ENCODE measurements at places on chromosomes 7 and 10.

GRCh38 chr10:118692872-118693271 is 61.9 kb downstream of the CACUL1 start:
- no peak for DNase-seq

- DNase-seq: no peak
Observed at GRCh38 chr10:62430881-62431280, 56.7 kb downstream of the ZNF365 start.

DNA sequence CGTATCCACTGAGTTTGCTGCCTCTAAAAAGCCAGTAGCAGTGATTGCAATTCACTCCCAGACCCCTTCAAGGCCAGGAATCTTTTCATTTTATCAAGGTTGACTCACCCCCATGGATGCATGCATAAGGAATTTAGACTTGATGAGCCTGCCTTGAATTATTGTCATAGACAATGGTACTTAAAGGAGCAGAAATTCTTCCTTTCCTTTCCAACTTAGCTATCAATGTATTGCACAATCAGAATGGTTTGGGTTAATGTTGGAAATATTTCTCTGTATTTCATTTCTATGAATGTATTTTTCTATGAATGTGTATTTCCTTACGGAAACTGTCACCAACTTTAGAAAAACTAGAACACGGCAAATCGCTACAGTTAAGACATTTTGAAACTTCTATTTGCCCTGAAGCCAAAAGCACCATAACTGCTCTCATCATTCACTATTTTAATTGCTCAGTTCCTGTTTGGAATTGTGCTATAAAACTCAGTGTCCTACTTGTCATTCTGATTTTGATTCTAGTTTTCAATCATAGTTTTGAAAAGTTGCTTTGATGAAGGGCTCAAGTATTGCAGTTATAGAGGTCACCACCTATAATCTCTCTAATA is 355.7 kb upstream of the AKR1E2 start:
- DNase-seq: no peak

GRCh38 chr7:43034535-43035002 is 77.9 kb upstream of the HECW1 start:
- no peak for DNase-seq

DNA sequence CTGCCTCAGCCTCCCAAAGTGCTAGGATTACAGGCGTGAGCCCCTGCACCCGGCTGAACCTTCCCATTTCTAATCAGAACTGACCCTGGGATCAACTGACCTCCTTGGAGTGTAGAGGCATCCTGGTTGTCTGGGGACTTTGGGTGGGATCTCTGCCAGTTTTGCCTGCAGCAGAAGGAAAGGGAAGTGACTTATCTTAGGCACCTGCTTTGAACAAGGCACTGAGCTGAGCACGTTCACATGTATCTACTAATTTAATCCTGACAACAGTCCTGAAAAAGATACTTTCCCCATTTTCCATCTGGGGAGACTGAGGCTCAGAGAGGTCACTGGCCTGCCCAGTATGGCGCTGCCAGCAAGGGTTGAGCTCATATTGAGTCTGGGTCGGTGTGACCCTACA is 153.4 kb downstream of the CUX1 start:
- DNase-seq: no peak

- DNase-seq: no peak
Observed at GRCh38 chr7:138833596-138833995, 35.6 kb upstream of the ATP6V0A4 start.

DNA sequence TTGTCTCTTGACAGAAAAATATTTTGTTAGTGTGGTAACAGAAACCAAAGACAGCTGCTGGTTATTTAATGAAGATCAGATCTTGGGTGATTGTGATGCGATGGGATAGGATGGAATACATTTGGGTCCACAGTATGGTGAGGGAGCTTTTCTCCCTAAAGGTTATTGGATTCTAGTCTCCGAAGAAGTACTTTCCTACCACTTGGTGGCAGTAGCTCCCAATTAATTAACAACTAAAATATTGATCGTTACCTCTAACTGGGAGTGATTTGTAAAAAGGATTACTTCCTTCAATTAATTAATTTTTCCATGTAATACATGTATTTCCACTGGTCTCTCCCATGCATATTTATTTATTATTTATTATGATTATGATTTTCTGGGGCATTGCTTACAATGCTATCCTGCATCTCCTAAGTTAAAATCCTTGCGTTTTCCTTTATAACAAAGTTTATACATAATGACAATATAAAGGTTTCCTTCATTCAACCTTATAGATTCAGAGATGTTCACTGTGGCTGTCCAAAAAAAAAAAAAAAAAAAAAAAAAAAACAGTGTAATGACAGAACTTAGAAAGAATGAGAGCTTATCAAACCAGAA is 25.6 kb downstream of the TMEM196 start:
- DNase-seq: no peak

- no peak for DNase-seq
Observed at GRCh38 chr7:112006071-112006470, 200.1 kb downstream of the DOCK4 start.

DNA sequence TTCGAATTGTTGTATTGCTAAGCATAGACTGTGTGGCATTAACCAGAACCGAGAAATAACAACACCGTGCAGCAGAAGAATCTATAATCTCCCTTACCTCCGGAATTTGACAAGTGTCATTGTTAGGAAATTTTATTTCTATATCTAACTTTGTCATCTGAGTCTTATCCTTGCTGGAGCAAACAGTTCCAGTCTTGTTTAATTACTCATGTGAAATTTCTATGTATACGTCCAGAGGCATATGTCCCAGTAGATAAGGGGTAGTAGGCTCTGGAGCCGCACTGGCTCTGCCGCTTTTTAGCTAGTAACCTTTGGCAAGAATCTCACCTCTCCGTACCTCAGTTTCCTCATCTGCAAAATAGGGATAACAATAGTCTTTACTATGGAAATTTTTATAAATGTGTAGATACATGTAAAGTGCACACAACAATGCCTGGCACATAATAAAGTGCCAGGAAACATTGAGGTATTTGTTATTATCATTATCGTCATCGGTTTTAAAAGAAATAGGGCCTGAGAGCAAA is 228.6 kb downstream of the VTI1A start:
- no peak for DNase-seq

GRCh38 chr10:48241332-48241731 is 33.2 kb downstream of the FRMPD2 start:
- DNase-seq: no peak

DNA sequence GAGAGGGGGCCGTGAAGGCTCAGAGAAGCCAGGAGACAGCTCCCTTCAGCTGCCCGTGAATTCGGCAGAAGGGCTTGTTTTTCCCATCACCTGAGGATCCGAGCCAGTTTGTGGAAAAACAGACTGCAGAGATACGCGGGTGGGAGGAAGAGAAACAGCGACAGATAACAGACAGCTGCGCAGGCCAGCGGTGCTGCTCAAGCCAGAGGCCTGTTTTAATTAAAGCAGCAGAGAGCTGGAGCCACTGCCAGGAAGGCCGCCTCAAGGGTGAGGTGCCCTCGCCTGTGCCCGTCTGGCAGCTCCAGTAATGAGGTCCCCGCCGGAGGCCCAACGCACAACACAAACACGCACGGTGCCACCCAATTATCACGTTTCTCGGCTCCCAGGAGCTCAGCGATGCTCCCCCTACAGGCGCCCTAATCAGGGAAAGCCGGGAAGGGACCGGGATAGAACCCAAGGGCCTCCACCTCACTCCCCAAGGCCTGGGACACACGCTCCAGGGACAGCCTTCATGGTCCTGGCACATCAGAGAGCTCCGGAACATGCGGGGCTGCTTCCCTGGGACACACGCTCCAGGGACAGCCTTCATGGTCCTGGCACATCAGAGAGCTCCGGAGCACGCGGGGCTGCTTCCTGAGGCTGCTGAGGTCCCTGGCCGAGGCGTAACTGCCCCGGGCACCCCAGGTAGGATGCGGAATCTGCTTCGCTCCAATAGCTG is 60.6 kb upstream of the DNAAF5 start:
- no peak for DNase-seq

- DNase-seq: no peak
Observed at GRCh38 chr7:90512821-90513254, 43.4 kb downstream of the PTTG1IP2 start.

- DNase-seq: no peak
Observed at GRCh38 chr7:51313738-51314425, 2.7 kb downstream of the COBL start.

DNA sequence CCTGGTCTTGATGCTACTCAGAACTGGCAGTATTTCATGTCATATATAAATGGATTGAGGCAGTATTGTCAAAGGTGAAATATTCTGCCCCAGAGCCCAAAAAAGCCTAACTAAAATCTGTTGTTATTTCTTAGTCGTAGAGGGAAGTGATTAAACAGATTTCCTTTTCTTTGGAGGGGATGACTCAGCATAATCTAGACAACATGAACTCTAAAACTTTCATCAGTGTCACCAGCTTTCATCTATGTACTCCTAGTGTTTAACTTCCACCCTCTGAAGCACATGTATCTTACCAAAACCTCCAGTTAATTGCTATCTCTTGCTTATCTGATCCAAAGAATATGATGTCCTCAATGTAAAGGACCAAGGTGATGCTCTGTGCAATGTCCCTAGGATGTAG is 97.1 kb upstream of the ARID5B start:
- no peak for DNase-seq

DNA sequence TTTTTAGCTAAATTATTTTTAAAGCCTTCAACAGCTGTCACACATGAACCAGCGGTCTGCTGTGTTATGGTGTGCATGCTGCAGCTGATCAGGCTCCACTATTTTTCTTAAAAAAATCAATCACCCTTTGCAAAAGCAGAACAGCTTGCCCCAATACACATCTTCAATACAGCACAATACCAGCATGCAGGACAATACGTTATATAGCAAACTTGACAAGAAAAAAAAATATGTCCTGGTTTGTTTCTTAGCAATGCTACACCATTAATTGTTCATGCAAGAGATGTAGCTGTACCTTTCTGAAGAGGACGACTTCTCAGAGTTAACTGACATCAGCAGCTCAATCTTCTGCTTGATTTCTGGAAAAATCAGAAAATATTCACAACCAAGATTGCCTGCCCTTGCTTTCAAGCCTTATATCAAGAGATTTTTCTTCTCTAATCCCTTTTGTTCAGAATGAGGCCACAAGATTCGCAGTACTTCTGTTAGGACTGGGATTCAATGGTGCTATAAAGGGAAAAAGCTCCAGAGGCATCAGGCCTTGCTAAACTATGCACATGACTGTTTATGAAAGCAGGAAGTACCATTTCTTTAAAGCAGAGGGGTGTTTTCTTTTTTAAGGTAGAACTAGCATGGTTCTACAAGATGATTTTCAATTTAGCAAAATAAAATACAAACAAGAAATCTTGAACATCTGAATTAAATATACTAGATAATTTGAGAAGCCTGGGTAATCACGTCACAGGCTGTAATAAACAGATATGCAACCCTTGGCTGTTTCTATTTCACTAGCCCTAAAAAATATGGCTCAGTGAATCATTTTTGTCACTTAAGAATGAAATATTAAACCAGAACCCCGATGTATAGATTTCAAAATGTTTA is 120.0 kb downstream of the SRPK2 start:
- no peak for DNase-seq

DNA sequence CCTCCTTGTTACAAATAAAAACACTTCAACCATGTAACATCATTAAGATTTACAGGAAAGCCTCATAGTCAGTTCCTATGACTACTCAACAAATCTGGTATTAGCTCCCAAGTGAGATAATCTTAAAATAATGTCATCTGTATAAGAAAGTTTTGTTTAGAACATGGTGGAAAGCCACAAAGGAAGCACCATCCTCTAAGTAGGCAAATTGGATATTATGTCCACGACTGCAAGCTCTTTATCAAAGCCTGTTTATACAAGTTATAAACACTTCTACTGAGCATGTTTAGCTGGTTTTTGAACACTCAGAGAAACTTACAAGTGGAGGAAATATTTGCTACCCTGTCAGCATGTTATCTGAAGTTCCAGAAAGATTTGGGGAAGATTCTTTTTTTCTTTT is 349.8 kb downstream of the ARL4A start:
- no peak for DNase-seq

DNA sequence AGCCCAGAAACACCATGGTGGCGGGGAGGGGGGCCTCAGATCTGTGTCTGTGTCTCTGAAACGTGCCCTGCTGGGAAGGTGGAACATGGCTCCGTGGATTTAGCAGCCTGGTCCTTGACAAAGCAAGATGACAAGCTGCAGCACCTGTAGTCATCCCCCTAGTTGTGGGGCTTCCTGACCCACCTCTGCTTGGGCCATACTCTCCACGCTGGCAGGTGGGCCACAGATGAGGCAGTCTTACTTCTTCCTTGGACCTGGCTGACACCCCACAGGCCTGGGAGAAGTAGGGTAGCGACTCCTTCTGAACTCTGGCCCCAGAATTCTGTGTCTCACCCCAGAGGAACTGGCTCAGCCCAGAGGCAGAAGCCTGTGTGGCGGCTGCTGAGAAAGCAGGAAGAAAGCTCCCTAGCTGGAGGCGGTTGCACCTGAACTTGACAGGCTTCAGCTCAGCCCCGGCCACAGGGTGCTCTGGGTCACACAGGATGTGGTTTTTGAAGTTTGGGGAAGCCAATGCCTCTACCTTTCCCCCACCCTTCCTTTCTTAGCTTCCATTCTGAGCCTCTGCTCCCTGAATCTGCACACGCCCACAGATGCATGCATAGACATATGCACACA is 113.9 kb downstream of the ABLIM1 start:
- no peak for DNase-seq

- no peak for DNase-seq
Observed at GRCh38 chr10:52469970-52470705, 156.1 kb downstream of the DKK1 start.

DNA sequence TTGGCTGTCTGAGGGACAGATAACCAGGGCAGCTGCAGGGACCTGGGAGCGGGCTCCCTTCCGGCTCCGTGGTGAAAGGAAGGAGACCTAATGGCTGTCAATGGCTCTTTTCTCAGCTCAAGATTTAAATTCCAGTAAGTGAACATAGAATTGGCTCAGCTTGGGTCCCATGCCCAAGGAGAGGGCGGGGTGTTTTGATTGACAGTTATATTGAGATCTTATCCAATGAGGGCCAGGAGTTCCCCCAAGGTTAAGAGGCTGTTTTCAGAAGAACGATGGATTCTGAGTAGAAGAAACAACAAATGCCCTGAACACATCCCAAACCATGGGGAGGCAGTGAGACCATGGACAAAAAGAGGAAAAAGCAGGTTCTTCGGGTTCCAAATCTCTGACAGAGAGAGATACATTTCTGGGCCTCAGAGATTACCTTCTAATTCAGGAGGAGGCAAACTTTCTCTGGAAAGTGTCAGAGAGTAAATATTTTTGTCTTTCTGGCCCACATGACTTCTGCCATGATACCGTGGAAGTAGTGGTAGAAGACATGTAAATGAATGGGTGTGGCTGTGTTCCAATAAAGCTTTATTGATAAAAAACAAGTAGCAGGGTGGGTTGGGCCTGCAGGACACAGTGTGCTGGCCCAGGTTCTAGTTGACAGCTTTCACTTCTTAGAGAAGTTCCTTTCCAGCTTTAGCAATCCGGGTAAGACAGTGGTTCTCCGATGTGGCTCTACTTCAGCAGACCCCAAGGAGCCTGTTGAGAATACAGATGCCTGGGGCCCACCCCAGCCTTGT is 219.6 kb downstream of the RPS24 start:
- DNase-seq: no peak

DNA sequence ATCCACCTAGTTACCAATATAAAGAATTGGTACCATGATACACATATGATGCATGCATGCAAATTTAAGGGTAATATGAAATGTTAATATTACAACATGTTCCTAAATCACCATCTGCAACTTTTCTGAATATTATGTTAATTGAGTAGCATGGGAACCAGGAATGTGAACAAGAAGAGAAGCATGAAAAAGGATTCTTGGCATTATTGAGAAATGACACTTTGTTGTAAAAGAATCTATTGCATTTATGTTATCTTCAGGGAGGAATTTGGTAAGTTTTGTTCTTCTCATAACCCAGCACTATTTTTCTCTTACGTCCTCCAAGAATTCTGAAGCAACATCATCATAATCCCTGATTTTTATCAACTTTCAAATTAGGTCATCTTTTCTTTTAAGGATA is 159.9 kb upstream of the SLC25A13 start:
- no peak for DNase-seq

Data from right hindlimb (tissue), 1 donor.